ENCODE measurements at places on chromosomes 16 and 17.

DNA sequence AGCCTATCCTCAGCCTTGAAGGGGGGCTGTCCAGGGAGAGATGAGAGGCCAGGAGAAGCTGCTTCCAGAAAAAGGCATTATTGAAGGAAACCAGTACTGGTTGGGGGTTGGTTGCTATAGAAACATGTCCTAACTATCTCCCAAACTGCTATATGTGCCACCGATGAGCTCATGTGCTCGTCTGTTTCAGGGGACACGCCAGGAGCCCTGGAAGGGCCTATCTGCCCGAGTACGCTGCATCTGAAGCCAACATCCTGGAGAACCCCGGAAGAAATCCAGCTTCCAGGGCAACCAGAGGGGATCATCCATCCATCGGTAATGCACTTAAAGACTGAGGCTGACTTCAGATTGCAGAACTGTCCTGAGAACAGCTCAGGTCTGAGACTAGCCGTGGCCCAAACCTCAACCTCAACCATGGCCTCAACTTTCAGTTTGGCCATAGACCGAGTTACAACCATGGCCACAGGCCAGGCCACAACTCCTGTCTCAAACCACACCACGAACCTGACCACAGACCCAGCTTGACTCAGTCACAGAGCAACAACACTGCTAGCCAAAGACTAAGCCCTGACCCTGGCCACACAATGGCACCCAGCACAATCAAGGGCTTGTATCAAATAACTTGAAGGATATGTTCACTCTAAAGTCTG is 10.2 kb downstream of the PITPNM3 start:
- DNase-seq = no peak

DNA sequence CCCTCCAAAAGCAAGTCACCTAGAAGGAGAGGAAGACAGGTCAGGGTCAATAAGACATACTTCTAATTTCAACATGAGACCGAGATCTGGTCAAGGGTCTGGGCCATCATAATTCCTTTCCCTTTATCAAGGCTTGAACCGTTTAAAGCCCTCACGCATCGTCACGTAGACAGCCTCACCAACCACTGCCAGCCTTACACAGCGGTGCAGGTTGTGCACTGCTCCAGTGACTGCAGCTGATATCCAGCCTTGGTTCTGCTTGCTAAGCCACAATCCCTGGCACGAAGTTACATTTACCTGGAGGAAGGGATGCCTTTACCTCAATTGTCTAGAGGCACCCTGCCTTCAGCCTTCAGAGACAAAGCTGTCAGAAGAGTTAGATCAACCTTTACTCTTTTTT is 85.1 kb downstream of the MYH11 start:
- no peak for DNase-seq

DNA sequence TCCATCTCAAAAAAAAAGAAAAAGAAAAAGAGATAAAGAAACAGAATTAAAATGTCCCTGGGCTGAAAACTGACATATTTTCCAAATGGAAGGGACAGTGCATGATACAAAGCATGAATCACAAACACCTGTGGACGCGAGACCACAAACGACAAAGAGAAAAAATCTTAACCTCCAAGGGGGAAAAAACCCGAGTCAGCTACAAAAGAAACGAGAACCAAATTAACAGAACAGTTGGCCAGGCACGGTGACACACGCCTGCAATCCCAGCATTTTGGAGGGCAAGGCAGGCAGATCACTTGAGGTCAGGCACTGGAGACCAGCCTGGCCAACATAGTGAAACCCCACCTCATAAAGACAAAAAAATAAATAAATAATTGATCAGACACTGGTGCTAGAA is 1.9 kb downstream of the TRAP1 start:
- no peak for DNase-seq

DNA sequence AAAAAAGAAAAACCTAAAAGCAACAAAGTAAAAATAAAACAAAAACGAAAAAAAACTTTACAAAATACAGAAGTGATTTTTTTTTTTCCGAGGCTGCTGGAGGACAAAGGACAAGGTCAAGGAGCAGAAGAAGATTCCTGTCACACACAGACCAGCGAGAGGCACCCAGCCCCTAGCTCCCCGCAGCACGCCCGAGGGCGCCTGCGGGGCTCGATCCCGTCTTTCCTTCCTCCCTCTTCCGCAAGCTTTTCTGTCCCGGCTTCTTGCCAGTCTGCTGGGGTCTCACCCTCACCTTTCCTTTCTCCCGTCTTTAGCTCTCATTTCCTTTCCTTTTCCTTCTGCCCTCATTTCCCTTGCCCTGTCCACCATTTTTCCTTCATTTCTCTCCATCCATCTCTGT is 66.1 kb upstream of the DNAH17 start:
- no peak for DNase-seq

- no peak for DNase-seq
Measured at GRCh38 chr17:76707985-76708807, 2.6 kb downstream of the MXRA7 start.

GRCh38 chr16:15732416-15732815 is 82.4 kb downstream of the NDE1 start:
- DNase-seq = no peak
